Hematopoietic multipotent progenitor cell treated with erythropoietin and hydrocortisone succinate and interleukin-3 and kit ligand, for 17 days (in vitro differentiated cells): ENCODE measurements at places on chromosomes 4 and X.

DNA sequence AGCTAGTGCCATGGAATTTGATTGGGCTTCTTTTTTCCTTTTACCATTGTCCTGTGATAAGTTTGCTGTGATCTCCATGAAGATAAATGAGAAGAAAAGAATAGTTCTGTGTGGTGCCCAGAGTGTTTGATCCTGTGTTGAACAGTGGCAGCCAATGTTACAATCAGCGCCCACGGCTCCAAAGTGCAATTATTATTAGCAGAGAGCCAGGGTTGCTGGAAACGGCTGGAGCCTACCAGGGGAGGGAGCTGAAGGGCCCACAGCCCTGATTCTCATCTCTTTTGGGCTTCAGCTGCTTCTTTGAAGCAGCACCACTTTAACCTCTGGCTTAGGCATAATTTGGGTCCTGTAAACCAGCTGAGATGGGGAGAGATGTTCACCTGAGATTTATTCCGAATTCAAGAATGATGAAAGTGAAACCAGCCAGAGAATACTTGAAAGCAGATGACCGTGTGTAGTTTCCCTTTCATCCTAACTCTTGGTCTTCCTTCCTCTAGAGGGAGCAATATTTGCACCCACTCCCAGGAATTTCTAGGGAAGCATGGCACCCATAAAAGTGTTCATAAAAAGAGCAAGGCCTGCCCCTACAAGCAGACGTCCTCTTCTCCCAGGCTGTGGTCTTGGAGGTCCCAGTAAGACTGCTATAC is 298.3 kb downstream of the EVC2 start:
- no peak for DNase-seq

DNA sequence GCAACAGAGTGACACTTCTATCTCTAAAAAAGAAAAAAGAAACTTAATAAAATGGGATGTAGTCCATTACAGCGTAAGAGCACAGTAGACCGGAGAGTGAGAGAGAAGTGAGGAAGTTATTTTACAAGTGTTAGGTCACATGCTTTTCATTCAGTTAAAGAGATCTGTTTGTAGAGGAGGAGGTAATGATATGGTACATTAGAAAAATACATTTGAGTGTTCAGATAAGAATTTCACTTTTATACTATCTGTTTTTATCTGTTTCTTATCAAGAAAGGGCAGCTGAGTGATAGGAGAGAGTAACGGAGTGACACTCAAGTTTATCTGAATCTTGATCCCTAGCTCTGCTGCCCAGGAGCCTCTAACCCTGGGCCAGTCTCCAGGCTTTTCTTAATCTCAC is 38.9 kb downstream of the FNIP2 start:
- DNase-seq, result no peak

DNA sequence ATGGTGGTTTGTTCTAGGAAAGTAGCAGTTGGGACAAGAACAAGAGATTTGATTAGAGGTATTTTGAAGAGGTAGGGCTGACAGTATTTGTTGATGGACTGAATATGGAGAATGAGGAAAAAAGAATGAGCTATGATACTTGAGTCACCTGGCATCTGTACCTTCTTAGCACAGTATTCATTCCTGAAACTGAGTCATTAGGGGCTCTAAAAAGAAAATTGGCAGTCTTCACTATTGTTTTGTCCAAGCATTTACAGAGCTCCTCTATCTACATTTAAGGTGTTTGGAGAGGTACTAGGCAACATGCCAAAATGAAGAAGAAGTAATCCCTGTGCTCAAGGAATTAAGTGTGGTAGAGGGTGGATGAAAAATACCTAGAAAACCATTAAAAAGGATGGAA is 165.8 kb downstream of the SHROOM4 start:
- DNase-seq, result no peak

DNA sequence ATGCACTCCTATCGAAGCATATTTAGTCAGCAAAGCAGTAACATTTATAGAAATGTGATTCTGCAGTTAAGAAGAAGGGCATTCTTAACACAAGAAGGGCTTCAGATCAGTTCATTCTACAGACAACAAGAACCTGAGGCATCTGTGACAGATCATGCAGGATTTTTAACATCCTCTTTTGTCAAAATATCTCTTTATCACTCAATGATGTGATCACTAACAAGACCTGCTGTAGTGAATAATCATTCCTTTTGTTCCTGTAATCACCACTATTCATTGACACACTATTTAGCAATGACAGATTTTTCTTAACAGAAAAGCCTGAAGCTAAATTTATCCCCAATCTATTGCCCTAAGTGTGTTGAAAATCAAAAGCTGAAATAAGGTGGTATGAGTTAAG is 47.8 kb upstream of the ARHGAP24 start:
- no peak for DNase-seq

GRCh38 chr4:625631-626161 is 323 bp downstream of the PDE6B start:
- DNase-seq, result no peak

- DNase-seq, result no peak
These were observed 467.1 kb upstream of the HS3ST1 start for GRCh38 chr4:11895766-11896165.

DNA sequence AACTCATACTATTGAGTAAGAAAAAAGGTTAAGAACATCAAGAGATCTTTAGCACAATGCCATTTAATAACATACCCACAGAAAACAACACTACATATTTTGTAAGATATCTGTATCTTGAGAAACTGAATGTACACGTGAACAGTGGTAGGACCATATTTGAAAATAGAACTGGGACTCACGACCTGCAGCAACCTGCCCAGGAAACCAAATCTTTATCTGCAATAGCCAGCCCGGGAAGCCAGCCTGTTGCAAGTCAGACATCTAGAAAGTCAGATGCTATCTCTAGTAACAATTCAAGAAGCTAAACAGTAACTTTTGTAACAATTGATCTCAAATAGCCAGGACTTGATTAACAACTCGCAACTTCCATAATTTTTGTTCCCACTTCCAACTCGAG is 52.6 kb upstream of the SOD3 start:
- DNase-seq, result no peak

- no peak for DNase-seq
These were observed 263.8 kb upstream of the NDST3 start for GRCh38 chr4:117770269-117771102.

DNA sequence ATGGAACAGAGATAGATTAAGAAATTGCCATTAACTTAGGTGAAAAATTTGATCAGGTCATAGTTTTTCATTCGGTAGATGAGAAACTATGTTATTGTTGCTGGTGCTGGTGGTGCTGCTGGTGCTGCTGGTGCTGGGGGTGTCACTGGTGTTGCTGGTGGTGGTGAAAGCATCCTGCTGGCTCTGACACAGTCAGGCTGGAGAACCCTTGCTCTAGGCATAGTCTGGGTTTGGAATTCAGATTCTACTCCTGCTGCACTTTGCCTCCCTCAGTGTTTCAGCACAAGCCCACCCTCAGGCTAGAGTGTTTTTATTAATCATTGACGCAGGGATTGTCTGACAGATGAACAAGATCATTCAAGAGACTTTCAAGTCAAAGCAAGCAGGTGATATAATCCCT is 80.2 kb downstream of the USP46 start:
- no peak for DNase-seq

- no peak for DNase-seq
These were observed 419.1 kb downstream of the TMA16 start for GRCh38 chr4:163913571-163913970.

DNA sequence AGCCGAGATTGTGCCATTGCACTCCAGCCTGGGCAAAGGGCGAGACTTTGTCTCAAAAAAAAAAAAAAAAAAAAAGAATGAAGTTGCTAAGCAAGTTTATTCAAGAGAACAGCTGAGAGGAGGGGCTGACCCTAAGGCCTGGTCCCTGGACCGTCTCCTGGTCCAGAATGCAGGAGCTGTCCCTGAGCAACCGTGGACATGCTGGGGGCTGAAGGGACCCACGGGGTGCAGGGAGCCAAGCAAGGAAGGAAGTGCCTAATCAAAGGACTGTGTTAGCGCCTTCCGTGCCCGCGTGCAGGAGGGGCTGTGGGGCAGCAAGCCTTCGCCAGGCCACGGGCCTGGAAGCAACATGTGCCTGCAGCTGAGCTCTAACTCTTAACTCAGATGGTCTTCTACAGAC is 39.1 kb upstream of the CDKN2AIP start:
- DNase-seq, result no peak

DNA sequence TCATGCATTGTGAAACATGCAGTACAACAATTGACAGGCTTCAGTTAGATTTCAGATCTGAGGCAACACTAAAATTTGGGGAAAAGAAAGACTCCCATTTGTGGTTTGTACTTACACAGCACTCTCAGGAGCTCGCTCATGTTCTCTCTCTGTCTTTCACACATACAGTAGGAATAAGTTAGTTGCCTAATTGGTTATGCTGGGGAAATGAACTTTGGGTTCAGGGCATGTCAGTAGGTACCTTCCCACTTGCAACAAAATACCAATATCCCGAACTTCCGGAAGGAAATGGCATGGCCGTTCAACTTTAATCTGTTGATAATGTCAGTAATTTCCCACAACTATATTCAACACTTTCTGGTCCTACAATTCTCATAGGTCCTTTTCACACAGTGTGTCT is 218.4 kb downstream of the RELL1 start:
- no peak for DNase-seq

DNA sequence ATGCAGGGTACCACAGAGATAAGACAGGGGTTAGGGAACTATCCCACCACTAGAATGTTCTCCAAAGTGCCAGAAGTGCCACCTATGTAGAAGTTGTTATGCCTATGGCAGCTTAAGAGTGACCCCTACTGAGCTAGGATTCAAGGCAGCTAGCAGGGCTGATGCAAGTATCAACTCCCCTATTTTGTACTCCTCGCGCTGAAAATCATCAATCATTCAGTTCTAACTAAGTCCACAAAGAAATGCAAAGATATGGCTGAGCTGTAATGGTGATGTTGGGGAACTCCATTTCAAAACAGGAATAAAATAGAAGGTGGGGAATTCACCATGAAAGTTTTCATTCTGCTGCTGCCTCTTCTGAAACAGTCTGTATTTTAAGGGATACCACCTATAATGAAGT is 13.8 kb downstream of the ACSL4 start:
- DNase-seq, result no peak

- DNase-seq, result no peak
These were observed 45.4 kb downstream of the EDNRA start for GRCh38 chr4:147526272-147526654.

GRCh38 chr4:80307183-80307735 is 28.3 kb upstream of the CFAP299 start:
- no peak for DNase-seq

DNA sequence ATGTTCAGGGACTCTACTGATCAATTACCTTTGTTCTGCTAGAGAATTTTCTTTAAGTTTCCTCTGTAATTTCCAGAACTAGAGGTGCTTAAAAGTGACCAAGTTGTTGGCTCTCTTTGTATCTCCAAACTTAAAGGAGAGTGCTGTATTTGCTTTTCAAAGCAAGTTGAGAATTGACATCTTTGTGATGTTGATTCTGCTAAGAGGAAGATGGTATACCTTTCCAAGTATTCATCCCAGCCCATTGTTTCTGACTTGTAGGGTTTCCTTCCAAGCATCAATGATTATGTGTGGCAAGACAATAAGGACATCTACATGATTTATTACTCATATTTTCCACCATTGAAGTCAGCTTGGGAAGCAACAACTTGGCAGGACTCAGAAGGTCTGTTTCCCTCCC is 190.6 kb downstream of the GC start:
- no peak for DNase-seq

DNA sequence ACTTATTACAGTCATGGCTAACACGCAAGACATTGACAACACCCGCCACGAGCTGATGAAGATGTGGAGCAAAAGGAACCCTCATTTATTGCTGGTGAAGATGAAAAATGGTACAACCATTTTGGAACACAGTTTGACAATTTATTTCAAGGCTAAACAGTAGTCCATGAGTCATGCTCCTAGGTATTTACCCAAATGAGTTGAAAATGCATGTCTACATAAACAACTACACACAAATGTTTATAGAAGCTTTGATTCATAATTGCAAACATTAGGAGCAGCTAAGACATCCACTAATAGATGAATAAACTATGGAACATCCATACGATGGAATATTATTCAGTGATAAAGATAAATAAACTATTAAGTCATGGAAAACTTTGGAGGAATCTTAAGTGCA is 580.1 kb downstream of the RAPGEF2 start:
- no peak for DNase-seq

DNA sequence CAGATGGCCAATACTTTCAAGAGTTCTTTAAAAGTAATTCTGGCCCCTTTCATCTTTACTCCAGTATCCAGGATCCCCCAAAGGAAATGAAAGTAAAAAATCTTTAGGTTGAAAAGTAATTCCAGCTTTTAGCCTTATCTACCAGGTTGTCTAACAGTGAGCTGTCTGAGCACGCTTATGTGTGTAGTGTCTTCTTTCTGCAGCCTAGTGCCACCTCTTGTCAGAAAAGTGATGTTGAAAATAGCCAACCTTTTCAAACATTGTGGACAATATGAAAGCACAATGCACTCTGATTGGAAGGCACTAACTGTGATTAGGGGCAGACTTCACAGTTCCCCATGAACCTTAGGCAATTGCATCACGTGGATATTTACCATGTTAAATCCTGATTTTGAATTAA is 92.1 kb downstream of the RELL1 start:
- no peak for DNase-seq

- DNase-seq, result no peak
These were observed 37.6 kb downstream of the EFHC2 start for GRCh38 chrX:44305921-44306320.

GRCh38 chrX:12672367-12673106 is 118.7 kb upstream of the PRPS2 start:
- no peak for DNase-seq

DNA sequence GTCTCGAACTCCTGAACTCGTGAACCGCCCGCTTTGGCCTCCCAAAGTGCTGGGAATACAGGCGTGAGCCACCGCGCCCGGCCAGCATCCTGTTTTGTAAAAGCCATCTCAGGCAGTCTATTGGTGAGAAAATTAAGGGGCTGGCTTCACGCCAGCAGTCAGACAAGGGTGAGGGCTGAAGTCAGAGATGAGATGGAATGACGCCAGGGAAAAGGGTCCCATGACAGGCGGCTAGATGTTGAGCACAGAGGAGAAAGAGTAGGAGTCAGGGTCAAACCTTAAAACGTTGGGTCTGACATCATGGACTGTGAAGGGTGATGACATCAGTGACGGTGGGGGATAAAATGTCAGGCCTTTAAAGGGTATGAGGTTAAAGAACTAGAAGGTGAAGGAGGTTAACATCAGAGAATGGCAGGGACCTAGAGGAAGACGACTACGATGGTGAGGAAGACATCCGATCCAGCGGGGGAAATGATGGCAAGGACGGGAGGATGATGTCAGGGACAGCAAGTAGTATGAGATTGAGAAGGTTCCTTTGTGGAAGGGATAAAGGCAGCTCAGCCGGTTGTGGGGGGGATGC is 504 bp upstream of the RBM3 start:
- DNase-seq, result no peak
